ENCODE measurements at places on chromosomes 4 and X.

- DNase-seq, result no peak
These were observed 18.7 kb upstream of the AR start for GRCh38 chrX:67524950-67525691.

DNA sequence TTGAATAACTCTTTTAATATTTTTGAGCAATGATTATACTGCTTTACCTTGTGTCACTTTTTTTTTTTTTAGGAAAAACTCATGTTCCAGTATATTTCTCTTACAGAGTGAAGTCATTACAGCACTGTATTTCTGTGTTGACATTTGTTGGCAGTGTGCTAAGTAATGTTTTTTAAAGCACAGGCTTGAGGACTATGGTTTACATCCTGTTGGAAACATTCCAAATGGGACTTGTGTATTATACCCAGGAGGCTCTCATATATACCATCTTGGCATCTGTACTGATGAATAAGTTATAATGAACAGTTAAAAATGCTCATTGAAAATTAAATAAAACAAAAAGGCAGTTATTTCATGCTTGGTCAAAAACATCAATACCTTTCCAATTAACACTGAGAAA lies 33.8 kb downstream of the CEP44 start:
- DNase-seq, result no peak

DNA sequence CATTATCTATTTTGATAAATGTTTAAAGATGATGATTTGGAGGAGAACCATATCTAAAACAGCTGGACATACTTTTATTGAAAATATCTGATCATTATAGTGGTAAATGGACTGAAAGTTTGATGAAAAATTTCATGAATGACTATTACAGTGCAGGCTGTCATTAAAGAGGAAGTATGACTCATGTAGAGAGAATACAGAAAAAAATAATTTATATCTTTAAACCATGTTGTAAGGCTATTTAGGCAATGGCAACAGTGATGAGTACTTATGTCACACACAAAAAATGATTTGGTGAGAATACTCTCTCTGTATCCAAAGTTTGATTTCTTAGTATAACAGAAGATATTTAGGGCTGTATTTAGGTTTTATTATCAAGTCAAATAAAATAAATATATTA lies 3.9 kb upstream of the GLRB start:
- DNase-seq, result no peak

GRCh38 chrX:40199704-40200103 lies 101.9 kb upstream of the BCOR start:
- DNase-seq, result no peak

DNA sequence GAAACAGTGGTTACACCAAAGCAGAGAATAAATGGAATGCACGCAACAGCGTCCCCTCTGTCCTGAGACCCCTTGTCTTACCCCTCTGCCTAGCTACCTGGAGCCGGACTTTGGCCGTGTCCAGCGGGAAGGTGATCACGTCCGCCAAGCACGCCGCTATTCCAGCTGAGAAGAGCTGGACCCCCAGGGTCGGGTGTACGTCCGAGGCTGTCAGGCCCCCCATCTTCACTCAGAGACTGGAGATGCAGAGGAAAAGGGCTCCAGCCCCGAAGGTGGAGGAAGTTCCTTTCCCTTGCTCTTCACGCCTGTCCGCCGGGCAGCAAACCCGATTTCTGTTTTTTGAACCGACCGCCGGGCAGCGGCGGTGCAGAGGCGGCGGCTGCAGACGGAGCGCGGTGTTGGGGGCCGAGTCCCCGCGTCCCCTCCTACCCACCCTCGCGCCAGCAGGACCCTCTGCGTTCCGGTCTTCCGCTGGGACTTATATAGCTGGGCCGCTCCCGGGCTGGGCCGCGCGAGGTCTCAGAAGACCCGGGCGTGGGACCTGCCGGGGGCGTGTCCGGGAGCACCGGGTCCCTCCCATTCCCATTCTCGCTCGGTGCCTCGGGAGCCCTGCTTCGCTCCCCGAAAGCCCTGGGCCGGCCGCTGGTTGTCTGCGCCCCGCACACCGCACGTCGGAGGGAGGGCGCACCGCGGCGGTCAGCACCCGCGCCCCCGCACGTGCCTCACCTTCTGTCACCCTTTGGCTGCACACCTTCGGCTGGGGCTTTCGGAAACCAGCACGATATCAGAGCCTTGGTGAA lies at the start of gene UCP1:
Gene UCP1 (minus strand): TSS at position 455 of the 800 bp plus-strand sequence. CDS start 232 bp downstream, at position 223.
- DNase-seq, result no peak

GRCh38 chrX:104745152-104745551 lies 179.2 kb downstream of the IL1RAPL2 start:
- no peak for DNase-seq

- no peak for DNase-seq
These were observed 76.6 kb downstream of the FREM3 start for GRCh38 chr4:143623896-143624295.

GRCh38 chr4:187547316-187547715 lies 448.3 kb upstream of the ZFP42 start:
- DNase-seq, result no peak

GRCh38 chr4:138978600-138978999 lies 37.0 kb upstream of the NOCT start:
- DNase-seq, result no peak

GRCh38 chr4:6063684-6064083 lies 45.5 kb upstream of the C4orf50 start:
- DNase-seq, result no peak

DNA sequence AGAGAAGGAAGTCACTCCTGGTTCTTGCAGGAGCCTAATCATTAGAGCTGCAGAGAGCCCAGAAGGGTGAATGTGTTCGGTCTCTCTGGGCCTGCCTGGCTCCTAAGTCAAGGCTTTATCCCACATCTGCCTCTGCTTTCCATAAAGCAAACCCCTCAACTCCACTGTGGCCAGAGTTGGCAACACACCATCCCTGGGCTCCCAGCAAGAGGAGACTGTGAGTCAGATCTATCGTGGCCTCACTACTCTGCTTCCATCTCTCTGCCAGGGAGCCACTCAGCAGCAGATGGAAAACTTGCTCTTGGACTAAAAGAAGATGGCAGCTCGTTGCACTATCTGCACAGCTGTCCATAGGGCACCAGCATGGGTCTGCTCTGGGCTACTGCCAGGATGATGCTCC lies 348.2 kb downstream of the FBXW7 start:
- DNase-seq, result no peak

DNA sequence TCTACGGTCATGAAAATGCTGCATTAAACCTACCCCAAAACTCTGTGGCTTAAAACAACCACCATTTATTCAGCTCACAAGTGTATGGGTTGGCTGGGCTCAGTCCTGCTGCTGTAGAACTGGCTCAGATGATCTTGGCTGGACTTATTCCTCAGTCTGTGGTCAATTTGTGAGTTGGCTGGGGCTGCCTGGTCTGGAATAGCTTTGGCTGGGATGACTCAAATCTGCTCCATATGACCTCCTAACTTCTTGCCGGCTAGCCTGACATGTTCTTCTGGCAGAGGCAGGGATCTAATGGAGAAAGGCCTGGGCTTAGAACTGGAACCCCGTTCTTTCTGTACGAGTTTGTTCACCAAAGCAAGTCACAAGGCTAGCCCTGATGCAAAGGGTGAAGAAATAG lies 71.7 kb downstream of the CFAP299 start:
- no peak for DNase-seq

- DNase-seq, result peak; percentile 52
These were observed 180.7 kb downstream of the GASK1B start for GRCh38 chr4:157992038-157992705.

DNA sequence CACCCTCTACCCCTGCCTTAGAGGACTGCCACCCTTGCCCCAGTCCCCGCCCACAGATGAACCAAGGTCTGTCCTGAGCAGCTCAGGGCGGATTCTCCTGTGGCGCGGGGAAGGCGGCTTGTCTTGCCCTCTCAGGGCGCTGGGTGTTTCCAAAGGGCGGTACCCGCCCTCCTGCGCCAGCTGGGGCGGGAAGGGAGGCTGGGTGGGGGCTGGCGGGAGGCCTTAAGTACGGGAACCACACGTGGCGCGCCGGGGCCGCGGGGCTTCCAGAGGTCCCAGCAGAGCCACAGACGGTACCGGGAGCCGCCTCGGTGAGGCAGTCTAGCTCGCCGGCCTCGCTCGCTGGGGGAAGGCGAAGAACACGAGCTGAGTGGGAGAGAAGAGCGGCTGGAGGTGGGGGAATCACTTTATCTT lies 361.1 kb downstream of the MID1IP1 start:
- no peak for DNase-seq

- no peak for DNase-seq
These were observed 72.3 kb downstream of the SLC34A2 start for GRCh38 chr4:25727711-25728493.

- no peak for DNase-seq
These were observed 2025.6 kb upstream of the AGA start for GRCh38 chr4:179467878-179468277.

DNA sequence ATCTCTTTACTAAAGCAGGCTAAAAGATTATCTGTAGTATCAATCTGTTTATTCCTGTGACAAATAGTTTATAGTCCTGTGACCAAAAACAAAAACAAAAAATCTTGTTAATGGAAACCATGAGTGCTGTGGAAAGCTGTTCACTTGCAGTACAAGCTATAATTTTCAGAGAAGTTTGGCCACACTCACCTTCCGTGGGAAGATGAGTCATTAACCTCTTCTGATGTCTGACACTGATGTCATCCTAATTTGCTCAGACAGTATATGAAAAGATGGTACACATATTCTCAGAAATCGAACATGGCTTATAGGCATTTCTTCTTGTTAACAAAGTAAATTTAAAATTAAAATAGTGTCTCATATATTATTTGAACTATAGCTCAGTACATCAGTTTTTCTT lies 19.9 kb upstream of the ENPP6 start:
- no peak for DNase-seq
